Mucosa of descending colon (tissue), 3 donors: ENCODE measurements at places on chromosomes 4 and X. TPM values are rescaled to one million over a fixed set of nuclear protein-coding genes. Genes with fewer than 3 reads are reported as not detected.

The PCDH7 gene
- 4.5 TPM for total RNA-seq

The ARMCX4 gene
- total RNA-seq = 15.7 TPM

The FAM193A gene
- 28.6 TPM for total RNA-seq

The TMEM156 gene
- total RNA-seq = 0.94 TPM

The ANOS1 gene
- 0.14 TPM for total RNA-seq

The BST1 gene
- total RNA-seq = 6.9 TPM

The IL1RAPL2 gene
- 0.19 TPM for total RNA-seq

The RAB41 gene
- 0.29 TPM for total RNA-seq

The DSPP gene
- total RNA-seq = not detected

The PARM1 gene
- 120 TPM for total RNA-seq

The MXD4 gene
- total RNA-seq = 59.6 TPM

The SLAIN2 gene
- 153 TPM for total RNA-seq

The FRG2 gene
- total RNA-seq = not detected

The KLHL34 gene
- 1.6 TPM for total RNA-seq

The PDGFRA gene
- 60.6 TPM for total RNA-seq

The COL4A6 gene
- 0.77 TPM for total RNA-seq

The DCAF12L2 gene
- total RNA-seq = not detected

DNA sequence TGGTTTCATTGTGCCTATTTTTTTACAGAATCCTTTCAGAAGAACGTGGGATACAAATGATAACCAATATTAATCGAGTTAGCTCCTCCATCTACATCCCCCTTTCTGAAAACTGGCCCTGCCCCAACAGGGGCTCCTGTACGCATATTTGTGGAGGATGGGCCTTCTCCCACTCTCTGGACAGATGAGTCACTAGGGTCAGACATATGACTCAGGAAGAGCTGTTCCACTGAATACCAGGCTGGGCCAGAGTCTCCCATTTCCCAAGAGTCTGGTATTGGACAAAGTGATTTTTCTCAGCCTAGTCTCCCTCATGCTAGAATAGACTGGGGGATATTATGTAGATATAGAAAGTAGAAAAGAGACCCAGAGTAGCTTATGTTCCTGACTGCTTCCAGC lies 142.4 kb downstream of the TSPAN5 start:
- no peak for DNase-seq

DNA sequence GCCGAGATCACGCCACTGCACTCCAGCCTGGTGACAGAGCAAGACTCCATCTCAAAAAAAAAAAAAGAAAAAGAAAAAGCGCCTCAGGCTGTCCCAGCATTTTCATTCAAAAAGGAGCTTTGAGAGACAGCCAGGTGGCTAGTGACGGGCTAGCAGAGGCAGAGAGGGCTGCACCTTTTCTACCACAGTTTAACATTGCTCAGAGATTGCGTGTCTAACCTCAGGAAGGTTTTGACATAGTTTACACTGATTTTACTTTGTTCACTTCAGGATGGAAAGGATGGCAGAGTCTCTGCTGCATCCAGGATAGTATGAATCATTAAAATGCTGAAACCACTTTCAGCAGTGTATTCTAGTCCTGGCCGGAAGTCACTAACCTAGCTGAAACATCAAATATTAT lies 28.1 kb downstream of the ZFP42 start:
- DNase-seq = no peak

GRCh38 chr4:117664706-117665444 lies 369.4 kb upstream of the NDST3 start:
- no peak for DNase-seq

GRCh38 chrX:72358313-72358712 lies 52.6 kb upstream of the CITED1 start:
- DNase-seq = no peak

DNA sequence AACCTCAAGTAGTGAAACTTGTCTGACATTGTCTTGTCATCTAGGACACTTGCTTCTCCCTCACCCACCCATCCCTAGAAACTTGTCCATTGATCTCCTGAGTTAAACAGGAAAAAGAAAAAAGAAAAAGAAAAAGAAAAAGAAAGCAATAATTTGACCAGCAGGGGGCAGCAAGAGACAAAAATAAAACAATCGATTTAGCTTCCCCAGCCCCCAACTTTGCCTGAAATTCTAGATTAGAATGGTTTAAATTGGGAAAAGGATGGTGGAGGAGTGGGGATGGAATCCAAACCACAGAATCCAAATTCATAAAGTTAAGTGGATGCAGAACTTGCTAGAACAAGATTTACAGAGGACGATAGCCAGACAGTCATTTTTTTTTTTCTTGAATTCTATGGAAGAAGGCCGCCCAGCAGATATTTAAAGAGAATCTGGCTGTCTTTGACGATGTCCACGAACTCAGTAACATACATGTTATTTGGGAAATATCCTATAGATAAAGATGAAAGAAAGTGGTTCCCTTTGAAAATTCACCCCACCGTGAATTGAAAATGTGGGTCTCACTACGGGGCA lies 282.9 kb downstream of the USP46 start:
- peak; percentile 64 for DNase-seq

GRCh38 chrX:72120837-72121236 lies 10.9 kb downstream of the RTL5 start:
- DNase-seq = no peak

- DNase-seq = no peak
These were observed 23.1 kb downstream of the SEL1L3 start for GRCh38 chr4:25839687-25840086.

GRCh38 chr4:86302251-86302650 lies 57.6 kb downstream of the MAPK10 start:
- no peak for DNase-seq

GRCh38 chr4:57148177-57148576 lies 38.0 kb upstream of the IGFBP7 start:
- DNase-seq = no peak

DNA sequence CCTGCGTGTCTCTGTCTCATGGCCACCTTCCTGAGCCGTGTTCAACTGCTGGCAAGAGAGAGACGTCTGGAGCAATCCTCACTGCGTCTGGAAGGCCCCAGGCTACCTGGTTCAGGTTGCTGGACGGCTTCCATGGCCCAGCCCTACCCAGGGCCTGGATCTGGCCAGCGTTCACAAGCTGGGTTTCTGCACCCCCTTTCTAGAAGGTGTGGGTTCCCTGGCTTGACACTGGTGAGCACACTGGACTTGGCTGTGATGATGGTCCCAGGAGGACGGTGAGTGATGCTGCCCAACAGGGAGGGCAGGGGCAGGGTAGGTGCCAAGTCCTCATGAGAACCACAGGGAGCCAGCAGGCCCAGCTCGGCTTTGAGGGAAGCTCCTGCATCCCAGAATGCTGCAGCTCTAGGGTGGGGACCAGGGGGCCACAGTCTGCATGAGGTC lies 63.4 kb downstream of the HTRA3 start:
- DNase-seq = no peak

GRCh38 chr4:85932500-85933290 lies 427.2 kb downstream of the MAPK10 start:
- DNase-seq = no peak

DNA sequence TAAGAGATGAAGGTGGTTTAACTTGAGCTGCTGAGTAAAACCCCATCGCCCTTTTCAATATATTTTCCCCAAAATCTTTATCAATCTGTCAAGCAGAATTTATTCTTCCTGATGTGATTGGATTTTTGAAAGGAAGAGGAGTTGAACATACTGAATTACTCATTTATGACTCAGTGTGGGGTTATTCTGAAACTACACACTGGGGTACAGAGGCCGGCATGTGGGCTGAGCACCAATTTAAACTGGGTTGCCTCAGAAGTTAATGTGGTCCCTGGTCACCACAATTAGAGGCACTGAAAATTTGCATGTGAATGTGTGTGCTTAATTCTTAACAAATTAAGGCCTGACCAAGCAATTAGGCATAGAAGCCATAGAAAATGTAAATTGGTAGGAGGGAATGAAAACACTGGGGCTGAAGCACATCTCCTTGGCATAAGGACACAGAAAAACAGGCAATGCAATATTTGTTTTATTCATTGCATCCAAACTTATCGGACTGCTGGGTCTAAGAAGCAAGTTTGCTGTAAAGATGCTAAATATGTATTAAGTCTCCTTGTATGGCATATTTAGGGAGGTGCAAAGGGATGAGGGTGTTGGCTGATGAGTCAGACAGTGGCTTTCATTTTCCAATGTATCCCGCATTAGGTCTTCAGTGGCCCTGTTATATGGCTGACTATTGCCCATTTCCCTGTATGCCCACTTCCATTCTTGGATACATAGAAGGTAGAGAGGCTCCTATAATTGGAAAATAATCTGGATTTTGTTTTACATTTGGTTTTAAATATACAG lies 170.9 kb downstream of the IL15 start:
- no peak for DNase-seq

DNA sequence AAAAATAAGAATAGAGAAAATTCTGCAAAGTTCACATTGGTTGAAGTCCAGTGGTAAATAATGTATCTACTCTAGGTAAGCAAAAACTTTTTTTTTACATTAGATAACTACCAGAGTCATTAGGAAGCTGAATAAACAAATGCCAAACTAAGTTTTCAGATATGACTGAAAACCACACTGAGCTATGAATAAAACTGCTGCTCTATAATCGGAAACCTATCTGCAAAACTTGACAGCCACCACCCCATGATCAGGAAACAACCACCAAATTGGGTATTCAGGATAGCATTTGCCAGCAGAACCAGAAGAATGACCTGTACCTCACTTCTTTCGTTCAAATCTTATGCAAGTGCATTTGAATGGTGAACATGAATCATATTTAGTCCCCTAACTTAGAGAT lies 173.0 kb upstream of the TET2 start:
- DNase-seq = no peak

- peak; percentile 80 for DNase-seq
These were observed 73.4 kb upstream of the TTC29 start for GRCh38 chr4:147019091-147019490.

GRCh38 chrX:16628946-16629595 lies 20.9 kb upstream of the S100G start:
- DNase-seq = no peak

- no peak for DNase-seq
These were observed 19.2 kb downstream of the LNX1 start for GRCh38 chr4:53571936-53572599.

- no peak for DNase-seq
These were observed 6.0 kb downstream of the HMGN5 start for GRCh38 chrX:81195712-81196111.

DNA sequence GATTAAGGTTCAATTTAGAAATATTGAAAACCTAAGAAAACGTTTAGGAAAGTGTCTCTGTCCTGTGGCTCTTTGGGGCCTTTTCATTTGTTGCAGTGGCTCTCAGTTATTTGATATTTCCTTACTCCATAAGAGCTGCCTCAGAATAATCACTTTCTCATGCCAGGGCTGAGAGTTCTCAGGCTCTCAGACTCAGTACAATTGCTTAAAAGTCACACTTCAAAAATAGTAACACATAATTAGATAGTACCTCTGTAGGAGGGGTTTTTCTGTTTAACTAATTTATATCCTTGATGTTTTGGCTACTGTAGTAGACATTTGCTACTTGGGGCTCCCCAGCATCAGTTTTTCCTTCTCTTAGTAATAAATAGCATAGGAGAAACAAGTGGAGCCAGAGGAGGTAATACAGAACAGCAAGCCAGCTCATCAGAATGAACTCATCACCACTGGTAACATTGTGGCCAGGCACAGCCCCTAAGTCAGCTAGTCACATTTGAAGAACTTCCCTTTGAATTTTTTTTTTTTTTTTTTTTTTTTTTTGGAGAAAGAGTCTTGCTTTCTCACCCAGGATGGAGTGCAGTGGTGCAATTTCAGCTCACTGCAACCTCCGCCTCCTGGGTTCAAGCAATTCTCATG lies 8.0 kb upstream of the HNRNPD start:
- DNase-seq = no peak

DNA sequence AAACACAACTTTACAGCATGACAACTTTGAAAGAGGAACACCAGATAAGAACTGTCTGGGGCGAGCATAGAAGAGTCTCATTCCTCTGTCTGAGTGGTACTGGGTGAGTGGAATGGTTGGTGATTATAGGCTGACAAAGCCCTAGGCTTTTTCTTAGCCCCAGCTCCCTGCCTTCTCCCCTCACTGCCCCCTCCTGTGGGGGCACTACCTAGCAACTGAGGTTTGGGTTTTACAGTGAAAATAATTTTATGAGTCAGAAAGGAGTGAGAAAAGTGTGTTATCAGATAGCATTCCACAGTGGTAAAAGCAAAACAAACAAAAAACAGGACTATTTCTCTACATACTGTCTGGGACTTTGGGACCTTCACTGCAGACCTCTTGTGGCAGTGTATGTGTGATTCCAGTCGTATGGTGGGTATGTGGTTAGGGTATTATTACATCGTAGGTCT lies 10.5 kb upstream of the TMEM165 start:
- DNase-seq = no peak

GRCh38 chr4:110610940-110611831 lies 11.7 kb downstream of the PITX2 start:
- no peak for DNase-seq

DNA sequence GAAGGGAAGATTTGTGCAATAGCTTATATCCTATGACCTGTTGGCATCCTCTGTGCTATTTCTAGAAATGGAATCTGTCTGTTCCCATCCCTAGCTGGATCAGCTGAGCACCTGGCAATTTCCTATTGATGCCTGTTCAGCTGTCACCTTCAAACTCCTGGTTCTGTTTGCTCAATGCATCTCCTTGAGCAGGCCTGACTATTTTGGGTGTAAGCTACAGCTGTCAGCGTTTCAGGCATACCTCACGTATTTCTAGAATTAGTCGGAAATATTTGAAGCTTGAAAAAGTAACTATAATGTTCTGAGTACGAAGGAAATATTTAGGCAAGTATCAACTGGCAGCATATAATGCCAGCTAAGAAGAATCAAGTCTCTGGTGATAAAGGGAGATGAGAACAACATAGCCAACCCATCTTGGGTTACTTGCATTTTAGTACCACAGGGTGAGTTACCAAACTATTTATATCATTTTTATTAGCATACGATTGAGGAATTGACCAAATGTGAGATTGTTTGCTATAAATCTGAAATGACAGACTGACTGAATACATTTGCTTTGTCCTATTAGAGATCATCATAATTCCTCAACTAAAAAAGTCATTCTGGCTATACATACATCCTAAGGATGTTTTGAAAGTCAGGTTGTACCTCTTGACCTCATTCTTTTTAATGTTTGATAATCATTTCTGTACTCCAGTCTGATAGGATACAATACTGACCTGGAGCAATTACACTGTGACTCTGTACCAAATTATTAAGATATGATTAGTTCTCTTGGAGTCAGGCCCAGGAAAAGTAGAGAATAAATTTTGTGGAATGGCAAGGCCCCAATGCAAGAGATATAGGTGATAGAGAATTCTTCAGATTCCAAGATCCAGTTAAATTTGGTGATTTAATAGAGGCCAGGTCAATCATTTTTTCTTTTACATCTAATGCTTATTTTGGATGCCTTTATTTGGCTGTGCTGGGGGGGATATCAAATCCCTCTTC lies 36.4 kb upstream of the PLAC1 start:
- DNase-seq = no peak

DNA sequence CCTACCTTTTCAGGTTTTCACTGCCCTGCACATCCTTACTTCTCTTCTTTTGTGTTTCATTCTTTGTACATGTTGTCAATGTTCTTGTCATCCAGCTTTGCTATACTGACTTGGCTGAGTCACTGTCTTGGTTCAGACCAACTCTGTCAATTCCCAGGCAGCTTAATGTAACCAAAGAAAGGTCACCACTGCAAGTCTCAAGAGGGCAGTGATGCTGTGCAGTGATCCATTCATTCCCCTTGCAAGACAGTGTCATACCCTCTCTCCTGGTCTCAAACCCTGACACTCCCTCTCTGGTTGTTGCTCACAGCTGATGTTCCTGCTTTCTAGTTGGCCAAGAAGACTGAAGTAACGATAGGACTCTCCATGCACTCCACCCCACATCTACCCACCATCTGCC lies 17.5 kb downstream of the RAB39B start:
- no peak for DNase-seq
